ENCODE measurements at places on chromosomes 4 and X.

DNA sequence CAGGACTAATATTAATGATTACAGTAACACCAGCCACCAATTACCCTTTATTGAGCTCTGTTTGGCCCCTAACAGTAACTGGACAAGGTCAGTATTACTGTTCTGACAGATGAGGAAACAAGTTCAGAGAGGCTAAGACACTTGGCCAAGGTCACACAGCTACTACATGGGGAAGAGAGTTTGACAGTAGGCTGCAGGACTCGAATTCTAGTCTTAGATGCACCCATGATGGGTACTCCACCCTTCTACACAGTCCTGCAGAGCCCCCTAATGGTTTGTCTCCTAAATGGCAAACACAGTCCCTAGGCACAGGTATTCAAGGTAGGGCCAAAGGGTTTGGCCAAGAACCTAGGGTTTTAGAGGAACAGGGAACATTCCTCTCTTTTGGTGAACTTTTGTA lies 93.9 kb downstream of the NSUN7 start:
- DNase-seq = no peak

- peak; percentile 37 for DNase-seq
Observed at GRCh38 chr4:53313510-53313909, 52.4 kb downstream of the SCFD2 start.

- DNase-seq = no peak
Observed at GRCh38 chr4:37879365-37879764, 11.5 kb upstream of the TBC1D1 start.

GRCh38 chrX:3787856-3788255 lies 74.4 kb upstream of the PRKX start:
- DNase-seq = no peak

- DNase-seq = no peak
Observed at GRCh38 chrX:125947501-125947900, 218.6 kb downstream of the DCAF12L2 start.

- no peak for DNase-seq
Observed at GRCh38 chr4:141511055-141511454, 125.3 kb upstream of the IL15 start.

DNA sequence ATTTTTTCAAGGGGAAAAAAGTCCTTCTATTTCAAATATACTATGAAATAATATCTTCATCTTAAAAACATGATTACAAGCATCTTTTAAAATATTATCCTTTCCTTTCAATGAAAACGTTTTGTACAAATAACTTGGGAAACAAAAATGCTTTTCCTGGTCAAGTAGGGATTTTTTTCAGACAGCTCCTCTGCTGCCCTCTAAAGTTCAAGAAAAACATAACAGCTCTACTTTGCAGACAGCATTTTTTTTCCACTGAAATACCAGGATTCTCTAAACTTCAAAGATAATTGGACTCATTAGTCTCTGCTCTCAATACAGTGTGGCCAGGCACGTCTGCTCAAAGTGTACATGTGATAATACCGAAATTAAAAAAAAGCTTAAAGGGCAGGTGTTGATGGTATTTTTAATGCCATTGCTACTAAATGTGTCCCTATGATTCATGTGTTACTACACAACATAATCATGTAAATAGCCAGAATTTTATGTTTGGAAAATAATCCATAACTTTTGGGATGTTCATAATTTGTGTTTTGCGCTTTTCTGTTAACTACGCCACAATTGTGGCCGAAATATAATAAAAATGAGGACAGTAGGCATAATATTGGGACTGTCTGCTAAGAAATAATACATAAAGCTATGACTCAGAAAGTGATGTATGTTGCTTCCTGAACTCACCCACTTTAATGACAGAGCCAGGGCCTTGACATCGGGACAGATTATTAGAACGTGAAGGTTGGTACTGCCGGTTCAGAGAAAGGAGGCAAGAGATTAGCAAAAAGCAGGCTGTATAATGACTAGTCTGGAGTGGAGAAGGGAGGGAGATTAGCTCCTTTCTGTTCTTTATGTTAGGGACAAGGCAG lies 478.9 kb downstream of the KCNIP4 start:
- peak; percentile 42 for DNase-seq

DNA sequence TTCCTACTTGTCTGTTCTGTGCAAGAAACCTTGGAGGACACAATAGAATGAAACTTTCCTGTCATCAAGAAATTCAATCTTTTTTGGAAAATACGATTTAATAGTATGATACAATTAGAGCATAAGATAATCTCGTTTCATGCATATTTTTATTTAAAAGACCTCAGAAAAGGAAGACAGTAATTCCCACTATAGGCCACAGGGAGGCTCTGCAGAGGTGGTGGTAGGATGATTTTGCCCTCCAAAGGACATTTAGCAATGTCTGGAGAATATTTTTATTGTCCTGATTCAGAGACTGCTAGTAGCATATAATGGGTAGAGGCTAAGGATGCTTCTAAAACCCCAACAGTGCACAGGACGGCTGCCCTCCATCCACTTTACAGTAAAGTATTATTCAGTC lies 68.7 kb downstream of the PAK3 start:
- DNase-seq = no peak

DNA sequence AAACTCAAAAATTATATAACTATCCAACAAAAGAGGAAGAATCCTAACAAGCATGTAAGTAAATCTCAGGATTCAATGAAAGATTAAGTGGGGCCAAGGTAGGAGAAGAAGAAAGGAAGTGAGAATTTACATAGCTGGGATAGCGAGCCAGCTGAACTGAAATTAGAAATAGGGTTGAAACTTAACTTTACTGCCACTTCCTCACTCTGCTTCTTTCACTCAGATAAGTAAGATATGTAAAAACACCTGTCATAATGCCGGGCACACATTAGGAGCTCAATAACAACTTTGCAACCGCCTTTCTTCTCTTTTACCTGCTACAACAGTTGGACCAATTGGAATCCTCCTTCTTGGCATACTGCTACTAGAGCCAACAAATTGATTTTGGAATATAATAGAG lies 129.4 kb downstream of the CNKSR2 start:
- DNase-seq = no peak

DNA sequence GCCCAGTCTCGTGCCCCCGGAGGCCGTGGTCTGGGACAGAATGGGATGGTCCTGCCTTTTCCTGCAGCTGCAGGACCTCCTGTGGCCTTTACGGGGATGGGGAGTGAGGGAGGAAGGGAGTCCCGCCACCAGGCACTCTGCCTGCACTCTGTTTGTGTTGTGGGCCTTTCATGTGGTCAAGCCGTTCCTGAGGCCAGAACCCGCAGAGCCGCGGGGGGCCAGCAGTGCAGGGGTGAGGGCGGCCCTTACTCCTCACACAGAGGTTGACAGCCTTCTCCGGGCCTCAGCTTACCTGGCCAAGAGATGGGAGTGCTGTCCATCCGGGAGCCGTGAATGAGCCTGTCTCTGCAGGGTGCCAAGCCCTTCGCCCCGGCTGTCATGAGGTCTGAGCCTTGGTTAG lies 230.7 kb downstream of the AFAP1 start:
- no peak for DNase-seq

DNA sequence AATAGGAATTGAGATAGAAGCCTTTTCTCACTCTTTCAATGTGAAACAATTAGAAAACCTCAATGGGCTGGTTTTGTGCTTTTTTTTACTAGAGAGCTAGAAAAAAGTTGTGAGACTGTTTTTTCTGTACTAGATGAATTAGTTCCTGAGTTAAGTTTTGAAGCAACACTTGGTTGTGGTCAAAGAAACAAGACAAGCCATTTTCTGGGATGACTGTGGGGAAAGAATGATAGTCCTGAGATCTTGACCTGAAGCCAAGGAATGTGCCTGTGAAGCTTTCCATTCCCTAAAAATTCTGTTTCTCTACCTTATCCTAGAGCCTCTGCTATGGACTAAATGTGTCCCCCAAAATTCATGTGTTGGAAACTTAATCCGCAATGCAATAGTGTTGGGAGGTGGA lies 157.8 kb upstream of the TLL1 start:
- DNase-seq = no peak

DNA sequence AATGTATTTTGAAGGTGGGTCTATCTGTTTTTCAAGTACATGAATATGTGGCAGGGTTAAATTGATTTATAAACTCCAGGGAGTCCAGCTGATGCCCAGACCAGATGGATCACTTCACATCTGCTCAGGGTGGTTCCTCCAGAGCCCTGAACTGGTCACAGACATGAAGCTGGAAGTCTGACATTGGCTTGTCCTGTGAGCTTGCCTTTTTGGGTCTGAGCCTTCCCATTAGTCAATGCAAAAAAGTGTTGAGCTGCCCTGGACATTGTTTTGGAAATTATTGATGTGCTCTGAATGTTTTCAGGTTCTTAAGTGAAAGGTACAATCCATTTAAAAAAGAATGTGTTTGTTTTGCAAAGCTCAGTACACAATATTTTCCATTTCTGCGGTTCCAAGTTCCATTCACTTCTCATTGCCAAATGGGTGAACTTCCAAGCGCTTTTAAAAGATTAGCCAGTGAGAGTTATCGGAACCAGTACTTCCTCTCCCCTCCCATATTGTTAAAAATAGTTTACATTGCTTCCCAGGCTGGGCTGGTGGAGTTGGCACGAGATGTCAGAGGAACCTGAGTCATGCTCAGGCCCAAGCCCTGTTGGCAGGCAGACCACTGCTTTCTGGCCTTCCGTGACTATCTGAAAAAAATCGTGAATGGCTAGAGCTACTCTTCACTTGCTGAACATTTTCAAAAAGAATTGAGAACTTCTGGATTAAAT lies 52.1 kb downstream of the PDGFRA start:
- no peak for DNase-seq

DNA sequence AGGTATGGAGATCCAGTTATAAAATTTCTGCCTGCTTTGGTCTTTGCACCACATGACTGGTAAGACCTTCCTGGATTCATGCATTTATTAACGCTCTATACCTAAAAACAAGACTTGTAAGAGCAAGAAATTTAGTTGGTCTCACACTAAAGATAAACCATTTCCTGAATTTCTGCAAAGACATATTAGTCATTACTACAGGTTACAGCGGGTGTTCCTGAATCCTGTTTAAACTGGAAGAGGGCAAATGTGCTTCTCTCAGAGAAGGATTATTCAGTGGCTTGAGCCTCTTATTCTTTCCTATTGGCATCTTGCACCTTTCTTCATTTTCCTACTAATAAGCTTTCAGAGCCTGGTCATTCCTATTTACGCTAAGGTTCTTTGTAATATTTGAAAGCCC lies 397.6 kb upstream of the TENM3 start:
- no peak for DNase-seq

GRCh38 chrX:9144701-9145241 lies 110.8 kb upstream of the FAM9B start:
- no peak for DNase-seq

- DNase-seq = no peak
Observed at GRCh38 chr4:48195853-48196252, 61.8 kb upstream of the TXK start.

- no peak for DNase-seq
Observed at GRCh38 chr4:181672751-181673150, 570.5 kb upstream of the TENM3 start.

DNA sequence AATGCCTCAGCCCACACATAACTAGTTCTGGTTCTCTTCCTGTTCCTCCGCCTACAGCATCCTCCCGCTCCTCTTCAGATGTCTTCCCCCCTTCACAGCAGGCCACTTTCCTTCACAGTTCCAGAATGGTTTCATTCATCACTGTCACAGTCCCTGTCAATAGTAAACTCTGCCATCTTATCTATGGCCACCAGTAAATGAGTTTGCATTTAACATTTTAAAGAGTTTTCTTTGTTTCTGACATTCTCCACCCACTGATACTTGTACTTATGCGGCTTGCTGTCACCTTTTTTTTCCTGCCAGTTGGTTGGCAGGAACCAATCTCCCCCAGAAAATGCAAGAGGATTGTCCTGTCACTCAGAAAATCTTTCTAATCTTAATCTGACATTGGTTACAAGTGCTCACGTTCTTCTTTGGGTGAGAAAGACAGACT lies 114.1 kb downstream of the GLUD2 start:
- DNase-seq = no peak

- DNase-seq = no peak
Observed at GRCh38 chr4:66795724-66796123, 749.6 kb downstream of the CENPC start.

- no peak for DNase-seq
Observed at GRCh38 chrX:71629467-71629866, 11.2 kb upstream of the CXCR3 start.

DNA sequence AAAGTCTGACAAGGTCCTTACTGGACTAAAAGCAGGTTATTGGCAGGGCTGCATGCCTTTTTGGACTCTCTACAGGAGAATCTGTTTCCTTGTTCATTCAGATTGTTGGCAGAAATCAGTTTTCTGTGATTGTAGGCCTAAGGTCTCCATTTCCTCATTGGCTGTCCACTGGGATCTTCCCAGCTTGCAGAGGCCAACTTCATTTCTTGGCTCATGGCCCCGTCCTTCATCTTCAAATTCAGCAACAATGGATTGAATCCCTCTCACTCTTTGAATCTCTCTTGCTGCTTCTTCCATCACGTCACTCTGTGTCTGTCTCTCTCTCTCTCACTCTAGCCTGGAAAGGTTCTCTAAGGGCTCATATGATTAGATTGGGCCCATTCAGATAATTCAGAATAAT lies 14.9 kb upstream of the GLUD2 start:
- no peak for DNase-seq

DNA sequence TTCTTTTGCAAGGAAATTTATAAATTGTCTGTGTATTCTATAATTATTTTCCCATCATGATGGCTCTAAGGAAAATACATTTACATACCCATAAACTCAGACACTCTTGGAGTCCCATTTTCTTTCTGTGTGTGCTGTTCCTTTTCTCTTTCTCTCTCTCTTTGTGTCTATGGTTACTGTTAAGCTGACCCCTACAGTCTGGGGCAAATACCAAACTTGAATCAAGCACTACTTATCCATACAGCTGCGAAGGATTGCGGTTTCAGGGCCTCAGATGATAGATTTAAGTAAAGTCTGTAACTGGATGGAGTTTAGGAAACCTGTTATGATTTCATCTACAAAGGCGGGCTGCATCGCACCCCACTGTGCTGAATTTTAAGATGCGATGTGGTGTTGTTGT lies 150.2 kb downstream of the SHROOM3 start:
- DNase-seq = no peak

- peak; percentile 53 for DNase-seq
Observed at GRCh38 chr4:67746797-67747495, 7.2 kb downstream of the GNRHR start.

DNA sequence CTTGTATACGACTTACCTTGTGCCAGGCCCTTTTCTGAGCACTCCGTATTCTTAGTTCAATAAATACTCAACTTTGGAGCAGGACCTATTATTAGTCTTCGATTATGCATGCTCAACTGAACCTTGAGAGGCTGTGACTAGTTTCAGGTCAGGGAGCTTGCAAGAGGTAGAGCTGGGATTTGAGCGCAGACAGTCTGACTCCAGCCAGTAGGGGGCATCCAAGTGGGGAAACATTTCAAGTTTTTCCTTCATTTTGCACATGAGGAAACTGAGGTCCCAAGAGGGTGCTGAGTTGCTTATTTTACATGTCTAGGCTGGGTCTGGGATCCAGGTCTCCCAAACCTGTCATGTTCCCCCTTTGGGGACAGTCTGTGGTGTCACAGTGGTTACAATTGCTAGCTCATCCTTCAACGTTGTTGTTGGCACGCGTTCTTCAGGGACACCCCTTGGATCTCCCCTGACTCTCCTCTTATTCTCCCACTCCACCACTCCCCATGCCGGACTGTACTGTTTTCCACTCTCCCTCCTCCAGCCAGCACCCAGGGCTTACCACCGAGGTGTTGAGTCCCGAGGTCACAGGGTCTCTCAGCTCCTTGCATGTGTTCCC lies 6.7 kb upstream of the PRICKLE3 start:
- DNase-seq = no peak
